Naive thymus-derived CD4-positive, alpha-beta T cell (primary cell): ENCODE measurements at places on chromosomes 1 and 21.

DNA sequence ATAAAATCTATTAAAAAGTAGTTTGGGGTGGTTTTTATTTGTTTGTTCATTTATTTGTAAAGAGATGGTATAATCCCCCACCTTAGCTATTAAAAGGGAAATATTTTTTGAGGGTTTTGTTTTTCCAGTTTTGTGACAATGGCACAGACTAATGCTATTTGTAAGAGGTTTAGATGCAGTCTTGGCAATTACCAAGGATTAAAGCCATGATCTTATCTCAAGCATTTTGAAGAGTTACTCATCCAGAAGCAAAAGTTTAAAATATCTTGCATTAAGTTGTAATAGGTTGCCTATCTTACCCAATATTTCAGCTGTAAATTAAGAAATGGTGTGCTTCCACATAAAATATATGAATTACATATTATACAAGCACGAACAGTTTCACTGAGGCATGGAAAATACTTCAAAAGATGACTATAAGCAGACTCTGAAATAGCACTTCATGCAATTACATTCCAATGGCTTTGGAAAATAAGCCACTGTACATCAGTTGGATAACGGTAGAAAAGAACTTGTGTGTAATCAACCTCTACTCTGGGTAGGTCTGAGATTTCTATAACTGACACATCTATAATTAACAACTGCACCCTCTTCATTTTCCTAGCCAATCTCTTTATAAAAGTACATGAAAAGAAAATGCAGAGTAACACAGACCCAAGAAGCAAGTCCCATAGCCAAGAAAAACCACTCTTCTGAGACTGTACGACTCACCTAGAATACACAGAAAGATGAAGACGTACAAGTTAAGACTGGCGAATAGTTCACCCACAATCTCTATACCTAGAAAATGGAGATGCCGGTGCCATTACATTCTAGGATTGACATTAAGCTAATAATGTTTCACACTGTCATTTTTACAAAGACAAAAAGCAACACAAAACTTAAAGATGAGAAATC is 95.2 kb downstream of the PTPN14 start:
- no peak for DNase-seq

- DNase-seq: no peak
Measured at GRCh38 chr1:171904778-171905450, 63.6 kb downstream of the DNM3 start.

DNA sequence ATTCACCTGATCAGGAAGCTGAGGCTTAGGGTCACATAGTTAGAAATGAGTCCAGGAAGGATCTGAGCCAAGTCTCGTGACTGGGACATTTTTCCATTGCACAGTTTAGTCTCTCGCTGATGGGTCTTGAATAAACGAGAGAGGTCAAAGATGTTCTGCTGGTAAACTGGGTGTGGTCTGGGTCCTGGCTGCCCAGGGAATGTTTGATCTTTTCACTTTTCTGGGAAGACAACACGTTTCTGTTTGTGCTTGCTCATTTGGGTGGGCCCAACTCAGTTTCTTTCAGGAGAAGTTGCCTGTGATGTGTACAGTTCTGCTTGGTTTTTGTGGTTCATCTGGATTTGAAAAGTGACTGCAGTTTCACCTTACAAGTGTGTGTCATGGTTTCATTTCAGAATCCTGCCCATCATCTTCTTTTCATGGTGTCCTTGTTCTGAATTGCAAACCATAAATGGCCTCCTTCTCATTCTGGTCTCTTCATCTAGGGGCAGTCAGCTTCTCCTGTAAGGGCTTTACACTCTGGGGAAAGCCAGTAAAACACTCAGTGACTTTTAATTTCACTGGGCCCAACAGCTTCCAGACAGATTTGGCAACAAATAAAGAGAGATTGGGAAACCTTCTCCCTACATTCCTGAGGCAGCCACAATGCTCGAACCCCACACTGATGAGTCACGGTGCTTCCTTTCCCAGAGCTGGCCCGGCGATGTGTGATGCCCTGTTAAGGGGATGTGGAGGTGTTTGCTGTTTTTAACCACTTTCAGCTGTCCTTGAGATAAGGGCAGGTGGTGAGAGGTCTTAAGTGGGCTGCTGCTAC is 7.2 kb upstream of the TACSTD2 start:
- no peak for DNase-seq

DNA sequence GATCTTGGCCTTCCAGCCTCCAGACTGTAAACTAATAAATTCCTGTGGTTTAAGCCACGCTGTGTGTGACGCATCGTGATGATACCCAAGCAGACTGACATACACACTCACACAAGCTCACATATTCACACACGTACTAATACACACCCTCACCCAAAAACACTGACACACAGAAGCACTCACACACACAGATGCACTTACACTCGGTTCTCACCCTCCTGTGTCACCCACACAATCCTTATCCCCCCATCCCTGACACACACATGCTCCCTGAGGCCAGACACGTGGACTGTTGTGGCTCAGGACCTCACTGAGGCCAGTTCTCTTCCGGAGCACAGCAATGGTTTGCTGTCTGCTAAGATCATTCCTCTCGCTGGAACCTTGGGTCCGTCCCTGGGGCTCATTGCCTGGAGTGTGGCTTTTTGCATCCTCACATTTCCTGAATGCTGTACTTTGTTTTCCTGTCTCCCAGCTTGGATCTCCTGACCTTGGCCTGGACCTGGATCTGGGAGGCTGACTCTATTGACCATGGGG is 76.9 kb upstream of the LYST start:
- DNase-seq: no peak
